Endothelial cell (in vitro differentiated cells): ENCODE measurements at places on chromosomes 7 and 10. TPM values are rescaled to one million over a fixed set of nuclear protein-coding genes. Genes with fewer than 3 reads are reported as not detected.
A peak's percentile ranks its signal among the peaks of the same experiment; 100 is the strongest.

Gene SLC26A5
- 3.0 TPM for total RNA-seq

Gene UNC5B
- 231 TPM for total RNA-seq

Gene CYP3A4
- not detected for total RNA-seq

Gene SUMF2
- total RNA-seq = 110 TPM

Gene SUN3
- total RNA-seq = not detected

Gene FGFR2
- total RNA-seq = 15.3 TPM

- no peak for DNase-seq
Observed at GRCh38 chr7:106061301-106061979, 50.7 kb downstream of the SYPL1 start.

GRCh38 chr10:88080213-88080612 is 216.8 kb downstream of the PTEN start:
- no peak for DNase-seq

GRCh38 chr7:32583791-32584190 is 88.5 kb downstream of the AVL9 start:
- no peak for DNase-seq

GRCh38 chr10:95531994-95532399 is 29.2 kb downstream of the SORBS1 start:
- peak; percentile 50 for DNase-seq

GRCh38 chr7:148264933-148265557 is 325.5 kb upstream of the C7orf33 start:
- DNase-seq = no peak

- DNase-seq = no peak
Observed at GRCh38 chr7:36034020-36034419, 119.0 kb upstream of the EEPD1 start.

GRCh38 chr10:42973411-42973810 is 103.5 kb upstream of the RET start:
- DNase-seq = no peak

DNA sequence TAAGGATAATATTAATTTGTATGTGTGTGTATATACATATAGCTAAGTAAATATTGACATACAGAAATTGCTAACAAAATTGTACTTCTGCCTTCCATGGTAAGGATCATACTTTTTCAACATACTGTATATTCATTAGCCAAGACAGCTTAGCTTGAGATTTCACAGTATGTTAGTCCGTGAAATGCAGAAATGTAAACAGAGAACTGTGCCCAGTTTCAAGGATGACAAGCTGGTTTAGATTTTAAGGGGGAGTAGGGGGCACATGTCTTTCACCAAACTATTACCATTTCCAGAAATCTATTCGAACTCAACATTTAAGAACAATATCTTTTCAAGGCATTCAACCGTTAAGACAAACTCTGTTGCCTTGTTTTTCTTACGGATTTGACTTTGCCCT is 182.2 kb downstream of the SORCS1 start:
- no peak for DNase-seq

DNA sequence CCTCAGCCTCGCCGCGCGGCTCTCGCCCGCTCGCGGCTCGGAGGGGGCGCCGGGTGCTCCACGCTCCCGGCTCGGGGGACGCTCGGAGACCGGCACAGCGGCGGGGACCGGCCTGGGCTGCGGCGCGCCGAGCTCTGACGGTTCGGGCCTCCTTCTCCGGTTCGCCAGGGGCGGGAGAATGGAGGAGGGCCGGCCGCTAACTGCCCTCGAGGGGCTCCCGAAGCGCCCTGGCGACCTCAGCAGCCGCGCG is 232 bp upstream of the GRID1 start:
- DNase-seq = no peak

DNA sequence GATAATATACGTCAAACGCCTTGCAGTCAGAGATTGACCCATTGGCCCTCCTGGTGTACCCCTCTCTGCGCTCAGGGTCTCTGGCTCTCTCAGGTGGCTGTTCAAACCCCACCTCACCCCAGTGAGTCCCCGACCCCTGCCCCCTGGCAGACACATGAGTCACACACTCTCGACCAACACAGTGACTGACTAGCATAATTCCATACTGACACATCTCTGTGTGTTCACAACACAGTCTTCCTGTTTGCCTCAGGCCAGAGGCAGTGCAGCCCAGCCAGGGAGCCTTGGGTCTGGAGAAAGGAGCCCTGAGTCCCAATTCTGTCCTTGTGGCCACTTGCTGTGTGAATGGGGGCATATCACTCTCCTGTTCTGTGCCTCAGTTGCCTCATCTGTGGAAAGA is 40.1 kb downstream of the PALD1 start:
- DNase-seq = no peak

GRCh38 chr10:3805791-3806461 is 20.9 kb upstream of the KLF6 start:
- DNase-seq = no peak

DNA sequence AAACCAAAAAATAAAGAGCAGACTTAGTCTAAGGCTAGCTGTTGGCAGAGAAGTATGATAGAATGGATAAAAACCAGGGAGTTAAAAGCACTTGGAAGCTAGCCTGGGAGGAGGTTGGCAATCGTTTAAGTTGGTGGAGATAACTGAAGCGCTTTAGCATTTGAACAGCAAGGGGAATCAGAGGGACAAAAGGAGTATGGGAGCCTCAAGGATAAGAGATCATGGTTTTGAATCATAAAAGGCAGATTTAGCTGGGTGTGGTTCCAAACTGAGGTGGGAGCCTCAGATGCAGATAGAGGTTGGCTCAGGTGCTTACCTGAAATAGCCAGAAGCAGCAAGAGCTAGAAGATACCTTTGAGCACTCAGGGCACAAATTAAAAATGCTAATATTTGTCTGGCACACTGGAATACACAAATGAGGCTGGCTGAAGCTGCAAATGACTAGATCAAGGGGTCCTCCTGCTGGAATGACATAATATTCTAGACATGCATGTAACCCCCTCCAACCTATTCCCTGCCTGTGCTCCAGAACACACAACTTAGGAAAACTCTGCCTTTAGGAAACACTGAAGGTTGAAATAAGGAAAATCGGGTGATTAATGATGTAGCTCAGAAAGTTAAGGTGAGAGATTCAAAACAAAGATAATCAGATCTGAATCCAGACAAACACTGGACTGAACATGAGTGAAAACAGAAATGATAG is 372.3 kb upstream of the LRRN3 start:
- DNase-seq = no peak

DNA sequence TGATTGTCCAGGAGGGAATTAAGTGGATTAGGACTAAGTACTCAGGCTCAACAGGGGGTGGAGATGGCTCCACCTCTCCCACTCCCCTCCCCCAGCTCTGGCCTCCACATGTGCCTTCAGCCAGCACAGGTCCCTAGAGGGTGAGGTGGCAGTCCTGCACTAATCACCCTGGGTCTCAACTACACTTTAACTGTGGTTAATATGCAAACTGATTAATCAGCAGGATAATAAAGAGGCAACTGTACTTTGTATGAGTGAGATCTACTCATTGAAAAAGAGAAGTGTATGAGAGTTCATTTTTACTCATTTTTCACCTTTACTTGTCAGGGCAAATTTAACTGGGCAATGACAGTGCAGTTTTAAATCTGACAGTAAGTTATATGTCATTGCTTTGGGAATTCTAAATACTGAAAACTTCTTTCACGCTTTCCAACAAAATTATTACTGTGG is 223.8 kb upstream of the CCDC6 start:
- no peak for DNase-seq
